Mesothelial cell of epicardium (in vitro differentiated cells): ENCODE measurements at places on chromosomes 6 and 20. TPM values are rescaled to one million over a fixed set of nuclear protein-coding genes. Genes with fewer than 3 reads are reported as not detected.

Gene SRMS
- not detected in 3 replicates for total RNA-seq

DNA sequence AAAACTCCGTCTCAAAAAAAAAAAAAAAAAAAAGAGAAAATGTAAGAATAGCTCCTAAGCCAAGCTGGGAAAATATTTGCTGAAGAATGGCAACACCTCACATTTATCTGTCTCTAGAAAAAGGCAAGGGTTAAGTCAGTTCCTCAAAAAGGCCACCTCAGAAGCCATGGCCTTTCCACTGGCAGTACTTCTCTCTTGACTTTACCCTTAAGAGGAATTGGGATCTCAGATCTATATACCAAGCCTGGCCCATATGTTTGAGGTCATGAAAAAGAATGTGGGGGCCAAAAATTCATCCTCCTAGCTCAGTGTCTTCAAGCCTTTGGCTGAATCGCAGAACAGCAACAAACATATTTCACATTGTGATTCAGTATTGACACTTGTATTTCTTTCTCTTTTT, 10.9 kb upstream of the NCOA3 start:
- DNase-seq: no peak
- peaks cover 31% of the 10 kb centered on the region for H3K4me1 ChIP-seq
- H3K27ac ChIP-seq: no peak overlapping the region
- H3K4me3 ChIP-seq: no peak overlapping the region
- no peaks in the 10 kb centered on the region for H3K27me3 ChIP-seq

GRCh38 chr6:26311012-26311384, 54.0 kb upstream of the BTN3A2 start:
- H3K36me3 ChIP-seq: no peaks in the 10 kb centered on the region
- DNase-seq: no peak
- H3K4me1 ChIP-seq: peaks cover 13% of the 10 kb centered on the region
- peaks cover 2% of the 10 kb centered on the region for H3K27me3 ChIP-seq
- peak overlapping the region; percentile 74 for H3K4me3 ChIP-seq
- no peak overlapping the region for H3K27ac ChIP-seq

GRCh38 chr6:42046464-42047212, 3.7 kb upstream of the TAF8 start:
- peak overlapping the region; percentile 97 for H3K4me3 ChIP-seq
- peaks cover 50% of the 10 kb centered on the region for H3K4me1 ChIP-seq
- no peaks in the 10 kb centered on the region for H3K36me3 ChIP-seq
- H3K27me3 ChIP-seq: no peaks in the 10 kb centered on the region
